ENCODE measurements at places on chromosomes 3 and 15.

DNA sequence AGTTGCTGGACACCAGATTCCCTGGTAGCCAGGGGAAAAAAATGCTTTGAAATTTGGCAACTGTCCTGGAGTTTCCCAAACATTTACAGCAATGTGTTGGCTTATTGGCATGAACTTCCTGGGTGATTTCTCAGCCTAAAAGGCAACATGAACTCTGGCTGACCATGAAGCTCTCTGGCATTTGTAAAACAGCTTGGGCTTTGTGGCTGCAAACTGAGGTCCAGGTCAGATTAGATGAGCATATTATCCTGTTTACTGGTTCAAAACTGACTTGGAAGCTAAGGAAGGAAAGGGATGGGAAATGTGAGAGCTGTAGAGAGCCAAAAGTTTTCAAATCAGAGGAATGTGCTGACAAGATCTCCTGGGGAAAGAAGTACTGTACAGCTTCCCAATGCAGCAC, 139.0 kb downstream of the P3H2 start:
- no peak for DNase-seq

DNA sequence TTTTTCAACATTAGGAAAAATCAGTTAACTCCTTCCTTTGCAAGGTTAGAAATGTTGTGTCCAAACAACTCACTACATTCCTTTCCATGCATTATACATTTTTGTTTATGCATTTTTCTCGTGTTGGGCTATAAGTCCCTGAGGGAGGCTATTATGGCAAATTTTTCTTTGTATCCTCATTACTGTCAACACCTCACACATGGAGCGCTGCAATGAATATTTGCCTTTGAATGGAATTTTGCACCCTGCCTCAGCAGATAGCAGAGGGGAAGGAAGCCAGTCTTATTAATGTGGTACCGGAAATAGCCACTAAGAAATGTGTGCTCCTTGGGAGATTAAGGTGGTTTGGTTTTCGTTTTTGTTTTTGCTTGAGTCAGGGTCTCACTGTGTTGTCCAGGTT, 134.7 kb downstream of the THSD4 start:
- DNase-seq, result no peak

- no peak for DNase-seq
These were observed 12.3 kb downstream of the RBP1 start for GRCh38 chr3:139527265-139527664.

DNA sequence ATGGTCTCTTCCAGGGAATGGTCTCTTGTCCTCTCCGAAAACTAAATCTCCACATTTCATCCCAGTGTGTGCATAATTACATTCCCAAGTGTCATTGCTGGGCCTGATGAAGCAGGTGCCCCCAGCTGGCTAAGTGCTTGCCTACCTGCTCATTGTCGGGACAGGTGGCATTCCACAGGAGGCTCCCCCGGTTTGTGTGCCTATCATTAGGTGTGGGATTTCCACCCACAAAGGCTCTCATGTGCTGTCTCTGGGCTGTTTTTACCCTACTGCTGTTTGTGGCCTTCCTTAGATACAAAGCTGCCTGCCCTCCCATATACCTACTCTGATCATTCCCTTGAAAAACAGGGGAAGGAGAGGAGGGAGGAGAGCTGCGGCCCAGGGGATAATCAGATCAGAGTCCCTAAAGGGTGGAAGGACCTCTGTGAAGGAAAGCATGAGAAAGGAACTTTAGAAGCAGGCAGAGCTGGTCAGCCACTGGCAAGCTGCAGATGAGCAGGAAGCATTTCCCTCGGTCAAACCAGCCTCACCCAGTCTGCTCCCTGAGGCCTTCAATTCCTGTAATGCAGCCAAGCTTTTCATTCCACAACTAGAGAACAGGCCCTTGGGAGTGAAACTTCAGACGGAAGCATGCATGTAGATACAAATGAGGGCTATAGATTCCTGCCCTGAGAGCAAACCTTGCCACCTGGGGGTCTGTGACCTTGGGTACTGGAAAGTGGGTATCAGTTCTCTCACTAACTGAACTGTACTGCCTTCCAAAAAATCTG, 60.7 kb upstream of the HEG1 start:
- no peak for DNase-seq

DNA sequence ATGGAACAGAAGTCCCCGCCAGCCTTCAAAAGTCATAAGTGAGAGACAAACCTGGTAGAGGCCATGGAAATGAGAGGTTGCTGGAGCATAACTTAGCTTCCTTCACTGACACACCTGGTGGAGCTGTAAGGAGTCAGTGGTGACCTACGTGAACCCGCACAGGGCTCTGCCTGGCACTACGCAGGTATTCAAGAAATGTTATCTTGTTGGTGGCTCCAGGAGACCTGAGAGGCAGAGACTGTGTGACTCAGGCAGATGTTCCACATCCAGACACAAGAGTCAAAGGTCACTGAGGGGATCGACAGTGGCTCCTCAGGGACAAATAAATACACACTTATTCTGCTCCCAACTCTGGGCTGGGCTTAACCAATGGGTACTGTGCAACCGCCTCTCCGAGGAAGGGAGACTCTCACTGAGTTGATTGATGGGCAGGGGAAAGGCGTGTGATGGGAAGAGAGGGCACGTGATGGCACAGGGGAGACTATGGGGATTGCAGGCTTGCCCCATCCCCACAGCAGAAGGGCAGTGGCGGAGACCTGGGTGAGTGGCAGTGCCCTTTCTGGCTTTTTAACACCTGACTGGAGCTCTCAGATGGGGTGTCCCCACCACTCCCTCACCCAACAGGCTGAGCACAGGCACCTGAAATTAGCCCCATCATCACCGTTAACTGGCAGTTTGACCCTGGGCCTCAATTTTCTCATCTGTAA, 111.7 kb upstream of the SMAD3 start:
- no peak for DNase-seq

GRCh38 chr15:68640791-68641331, 62.1 kb downstream of the CORO2B start:
- DNase-seq, result no peak
